Naive thymus-derived CD8-positive, alpha-beta T cell (primary cell): ENCODE measurements at places on chromosomes 5 and 9. TPM values are rescaled to one million over a fixed set of nuclear protein-coding genes. Genes with fewer than 3 reads are reported as not detected.
A peak's percentile ranks its signal among the peaks of the same experiment; 100 is the strongest.

SPATA31C1 gene
- total RNA-seq: not detected

SYNPO gene
- total RNA-seq: 0.71 TPM

ZNF354C gene
- total RNA-seq: 12.3 TPM

ENTR1 gene
- total RNA-seq: 88.1 TPM

COL27A1 gene
- 1.4 TPM for total RNA-seq

PCDHB15 gene
- not detected for total RNA-seq

- H3K27ac ChIP-seq: no peak overlapping the region
- H3K36me3 ChIP-seq: no peaks in the 10 kb centered on the region
- H3K4me1 ChIP-seq: no peaks in the 10 kb centered on the region
Observed at GRCh38 chr5:149405550-149406202, 26.6 kb upstream of the IL17B start.

DNA sequence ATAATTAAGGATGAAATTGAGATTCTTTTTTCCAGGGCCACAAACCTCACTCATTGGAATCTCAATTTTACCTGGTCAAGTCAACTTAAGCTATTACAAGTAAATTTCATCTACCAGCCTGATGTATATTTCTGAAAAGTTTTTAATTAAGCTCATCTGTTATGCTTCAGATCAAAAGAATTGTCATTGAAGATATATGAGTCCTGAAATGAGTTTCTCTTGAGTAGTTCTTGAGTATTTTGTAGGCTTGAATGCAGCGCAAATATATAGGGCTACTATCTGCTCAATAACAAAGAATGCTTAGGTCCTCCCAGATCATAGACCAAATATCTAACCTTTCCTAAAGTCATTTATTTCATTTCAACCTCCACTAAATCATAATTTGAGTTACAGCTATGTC, 482.2 kb upstream of the ST8SIA4 start:
- no peaks in the 10 kb centered on the region for H3K4me1 ChIP-seq
- no peak overlapping the region for H3K4me3 ChIP-seq
- peaks cover 5% of the 10 kb centered on the region for H3K27me3 ChIP-seq
- H3K36me3 ChIP-seq: no peaks in the 10 kb centered on the region
- no peak for DNase-seq
- no peak overlapping the region for H3K27ac ChIP-seq

DNA sequence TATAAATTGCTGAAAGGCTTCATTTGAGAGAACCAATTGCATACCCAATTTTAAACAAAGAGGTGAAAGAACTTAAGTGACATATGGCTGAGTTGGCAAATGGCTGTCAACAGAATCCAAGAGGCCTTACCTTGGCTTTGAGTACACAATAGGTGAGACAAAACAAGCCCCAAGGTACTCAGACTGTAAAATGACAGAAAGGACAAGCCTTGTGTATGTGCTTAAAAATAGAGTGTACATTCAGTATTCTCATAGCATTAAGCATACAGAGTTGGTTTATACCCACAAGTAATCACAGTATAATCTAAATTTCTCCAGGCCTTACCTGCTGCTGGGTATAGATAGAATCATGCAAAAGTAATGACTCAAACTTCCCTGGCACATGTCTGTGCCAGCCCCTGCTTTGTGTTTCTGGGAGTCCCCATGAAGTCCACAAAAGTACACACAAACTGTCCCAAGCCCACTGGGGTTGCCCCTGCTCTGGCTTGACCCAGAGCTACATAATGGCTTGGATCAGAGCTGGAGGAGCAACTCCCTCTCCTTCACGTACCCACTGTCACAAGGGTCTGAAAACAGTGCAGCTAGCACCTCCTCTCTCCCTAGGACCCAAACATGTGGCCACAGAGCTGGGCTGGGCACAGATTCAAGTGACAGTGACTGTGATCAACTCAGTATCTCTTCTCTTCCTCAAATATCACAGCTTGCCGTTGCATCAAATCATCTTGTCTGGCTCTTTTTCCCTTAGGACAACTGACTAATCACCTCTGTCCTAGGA, 250.8 kb downstream of the ENC1 start:
- H3K27me3 ChIP-seq: peaks cover 3% of the 10 kb centered on the region
- no peaks in the 10 kb centered on the region for H3K4me1 ChIP-seq
- H3K27ac ChIP-seq: no peak overlapping the region
- H3K4me3 ChIP-seq: no peak overlapping the region

GRCh38 chr5:177096162-177097015, 9.7 kb downstream of the FGFR4 start:
- H3K4me1 ChIP-seq: no peaks in the 10 kb centered on the region
- H3K27ac ChIP-seq: no peak overlapping the region
- H3K27me3 ChIP-seq: no peaks in the 10 kb centered on the region
- no peak for DNase-seq
- H3K36me3 ChIP-seq: no peaks in the 10 kb centered on the region
- H3K4me3 ChIP-seq: no peak overlapping the region

DNA sequence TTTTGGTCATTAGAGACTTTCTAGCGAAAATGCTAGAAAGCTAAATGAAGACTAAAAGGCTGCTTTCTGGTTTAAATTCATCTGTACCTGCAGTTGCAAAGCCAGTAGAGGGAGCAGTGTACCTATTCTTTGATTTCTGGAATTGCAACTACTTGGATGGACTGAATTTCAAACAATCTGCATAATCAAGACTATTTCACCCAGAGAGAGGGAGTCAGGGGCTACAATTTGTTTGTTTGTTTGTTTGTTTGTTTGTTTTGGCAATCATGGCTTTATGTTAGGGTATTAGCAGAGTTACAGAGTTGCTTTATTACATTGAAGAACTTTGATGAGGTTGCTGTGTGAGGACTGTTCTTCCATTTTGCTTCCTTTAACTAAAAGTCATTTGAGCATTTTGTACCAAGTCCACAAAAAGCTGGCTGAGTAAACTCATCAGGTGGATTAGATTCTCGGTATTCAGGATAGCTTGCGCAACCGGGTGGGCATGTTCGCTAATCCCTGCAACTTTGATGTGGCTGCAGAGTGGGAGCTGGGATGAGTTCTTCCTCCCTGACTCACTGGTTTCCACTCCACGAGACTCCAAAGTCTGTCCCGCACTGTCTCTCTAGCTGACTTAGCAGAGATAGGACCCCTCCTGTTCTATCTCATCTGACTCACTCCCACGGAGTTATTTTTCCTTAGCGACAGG, 80.0 kb upstream of the TUT7 start:
- DNase-seq: no peak
- no peaks in the 10 kb centered on the region for H3K36me3 ChIP-seq
- H3K4me1 ChIP-seq: no peaks in the 10 kb centered on the region
- no peak overlapping the region for H3K4me3 ChIP-seq
- peaks cover 28% of the 10 kb centered on the region for H3K27me3 ChIP-seq

DNA sequence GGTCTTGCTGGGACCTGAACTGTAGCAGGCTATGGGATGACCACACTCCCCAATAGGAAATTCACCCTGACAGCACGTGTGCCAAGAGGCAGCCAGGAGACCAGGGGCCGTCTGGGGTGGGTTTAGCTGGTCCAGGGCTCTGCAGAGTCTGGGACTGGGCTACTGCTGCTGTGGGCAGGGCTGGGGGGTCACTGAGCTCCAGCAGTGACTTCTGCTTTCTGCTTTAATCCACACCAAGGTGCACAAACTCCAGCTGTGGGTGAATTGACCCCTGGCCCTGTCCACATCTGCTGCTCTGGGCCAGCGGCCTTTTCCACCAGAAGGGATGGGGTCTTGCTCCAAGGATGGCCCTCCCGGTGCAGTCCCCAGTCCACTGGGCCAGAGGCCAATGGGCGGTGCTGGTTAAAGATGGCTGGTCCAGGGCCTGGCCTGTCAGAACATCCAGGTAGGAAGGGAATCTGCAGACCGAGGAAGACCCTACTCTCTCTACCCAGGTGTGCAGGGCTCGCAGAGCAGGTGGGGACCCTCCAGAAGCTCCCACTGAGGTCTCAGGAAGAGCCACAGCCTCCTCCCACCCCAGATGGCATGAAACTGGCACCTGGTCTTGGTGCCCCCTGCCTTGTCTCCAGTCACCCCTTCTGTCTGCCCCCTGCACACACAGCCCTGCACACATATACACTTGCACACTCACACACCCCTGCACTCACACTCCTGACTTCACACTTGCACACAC, 28.0 kb downstream of the GLT6D1 start:
- H3K4me1 ChIP-seq: no peaks in the 10 kb centered on the region
- no peak overlapping the region for H3K4me3 ChIP-seq
- DNase-seq: no peak
- H3K27me3 ChIP-seq: peaks cover 19% of the 10 kb centered on the region
- H3K27ac ChIP-seq: no peak overlapping the region

- no peak overlapping the region for H3K27ac ChIP-seq
- no peak overlapping the region for H3K4me3 ChIP-seq
- DNase-seq: no peak
- H3K4me1 ChIP-seq: no peaks in the 10 kb centered on the region
Observed at GRCh38 chr9:1083325-1083913, 33.3 kb downstream of the DMRT2 start.

DNA sequence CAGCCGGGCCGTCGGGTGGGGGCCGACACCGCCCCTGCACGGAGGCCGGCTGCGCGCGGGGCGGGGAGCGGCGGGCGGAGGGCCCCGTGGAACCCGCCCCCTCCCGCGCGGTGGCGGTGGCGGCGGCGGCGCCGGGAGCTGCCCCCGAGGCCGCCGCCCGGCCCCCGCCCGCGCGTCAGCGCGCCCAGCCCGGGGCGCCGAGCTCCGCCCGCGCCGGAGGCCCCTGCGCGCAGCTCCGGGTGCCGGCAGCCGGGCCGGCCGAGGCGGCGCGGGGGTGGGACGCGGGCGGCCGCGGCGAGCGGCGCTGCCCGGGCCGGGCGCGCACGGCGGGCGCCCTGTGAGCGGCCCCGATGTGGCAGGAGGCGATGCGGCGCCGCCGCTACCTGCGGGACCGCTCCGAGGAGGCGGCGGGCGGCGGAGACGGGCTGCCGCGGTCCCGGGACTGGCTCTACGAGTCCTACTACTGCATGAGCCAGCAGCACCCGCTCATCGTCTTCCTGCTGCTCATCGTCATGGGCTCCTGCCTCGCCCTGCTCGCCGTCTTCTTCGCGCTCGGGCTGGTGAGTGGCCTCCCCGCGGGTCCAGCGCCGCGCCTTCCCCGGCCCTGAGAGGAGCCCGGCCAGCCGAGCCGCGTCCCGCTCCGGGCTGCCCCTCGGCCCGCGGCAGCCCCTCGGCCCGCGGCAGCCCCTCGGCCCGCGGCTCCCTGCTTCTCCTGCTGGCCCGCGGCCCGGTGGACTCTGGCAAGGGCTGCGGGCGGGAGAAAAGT, at the start of gene ADCY2:
ADCY2 (plus strand) TSS at position 192 of the 766 bp plus-strand sequence; CDS start at position 351, 159 bp downstream.
- no peak within 1 kb of the TSS for H3K4me3 ChIP-seq
- H3K27me3 ChIP-seq: peaks cover 33% of the 10 kb centered on the region
- no peak for DNase-seq
- H3K27ac ChIP-seq: no peak within 1 kb of the TSS
- no peaks in the 10 kb centered on the region for H3K36me3 ChIP-seq
- H3K4me1 ChIP-seq: no peaks in the 10 kb centered on the region

DNA sequence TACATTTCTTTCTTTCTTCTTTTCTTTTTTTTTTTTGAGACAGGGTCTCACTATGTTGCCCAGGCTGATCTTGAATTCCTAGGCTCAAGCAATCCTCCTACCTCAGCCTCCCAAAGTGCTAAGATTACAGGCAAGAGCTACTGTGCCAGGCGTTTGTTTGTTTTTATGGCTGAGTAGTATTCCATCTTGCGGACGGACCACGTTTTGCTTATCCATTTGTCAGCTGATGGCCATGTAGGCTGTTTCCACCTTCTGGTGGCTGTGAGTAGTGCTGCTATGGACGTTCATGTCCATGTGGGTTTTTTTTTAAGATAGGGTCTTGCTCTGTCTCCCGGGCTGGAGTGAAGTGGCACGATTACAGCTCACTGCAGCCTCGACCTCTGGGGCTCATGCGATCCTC, 2.5 kb downstream of the DOK3 start:
- H3K4me3 ChIP-seq: no peak overlapping the region
- peaks cover 45% of the 10 kb centered on the region for H3K4me1 ChIP-seq
- H3K27ac ChIP-seq: no peak overlapping the region
- no peak for DNase-seq
- H3K36me3 ChIP-seq: no peaks in the 10 kb centered on the region
- H3K27me3 ChIP-seq: no peaks in the 10 kb centered on the region

GRCh38 chr9:100775912-100776311, 198.0 kb downstream of the CAVIN4 start:
- H3K36me3 ChIP-seq: no peaks in the 10 kb centered on the region
- no peak overlapping the region for H3K27ac ChIP-seq
- H3K4me3 ChIP-seq: no peak overlapping the region
- H3K4me1 ChIP-seq: no peaks in the 10 kb centered on the region

DNA sequence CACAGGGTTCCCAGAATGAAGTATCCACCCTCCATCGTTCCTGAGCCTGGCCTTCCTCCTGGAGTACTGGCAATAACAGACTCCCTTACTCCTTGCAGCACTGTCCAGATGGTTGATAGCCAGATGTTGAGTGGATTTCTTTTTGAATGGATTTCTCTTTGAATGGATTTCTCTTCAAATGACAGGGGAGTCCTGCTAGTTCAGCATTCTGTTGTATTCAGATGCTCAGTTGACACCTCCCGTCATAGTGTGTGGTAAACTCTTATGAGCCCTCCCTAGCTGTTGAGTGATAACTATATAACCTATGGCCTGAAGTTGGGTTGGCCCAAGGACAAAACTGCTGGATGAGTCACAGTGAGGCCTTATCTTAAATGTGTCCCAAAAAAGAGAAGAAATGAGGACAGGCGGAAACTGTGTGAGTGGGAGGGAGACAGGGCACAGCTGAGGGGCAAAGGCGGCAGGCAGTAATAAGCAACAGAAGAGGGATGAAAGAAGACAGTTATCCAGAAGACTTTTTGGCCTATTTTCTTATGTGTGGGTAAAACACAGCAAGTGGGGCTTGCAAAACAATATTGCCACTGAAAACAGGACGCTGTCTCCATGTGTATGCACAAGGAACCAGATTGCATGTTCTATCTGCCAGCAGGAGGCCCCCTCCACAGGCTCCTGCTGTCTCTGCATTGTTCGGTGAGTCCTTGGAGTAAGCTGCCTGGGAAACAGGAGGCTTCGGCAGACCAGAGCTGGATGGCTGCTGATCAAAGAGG, 209.5 kb upstream of the S1PR3 start:
- no peak for DNase-seq
- H3K27me3 ChIP-seq: peaks cover 31% of the 10 kb centered on the region
- H3K27ac ChIP-seq: no peak overlapping the region
- H3K36me3 ChIP-seq: no peaks in the 10 kb centered on the region
- no peak overlapping the region for H3K4me3 ChIP-seq

- DNase-seq: no peak
- peak overlapping the region; percentile 22 for H3K4me3 ChIP-seq
- no peaks in the 10 kb centered on the region for H3K27me3 ChIP-seq
- no peaks in the 10 kb centered on the region for H3K36me3 ChIP-seq
- H3K27ac ChIP-seq: peak overlapping the region; percentile 49
Observed at GRCh38 chr9:93136011-93136440, 2.0 kb upstream of the NINJ1 start.
